ENCODE measurements at places on chromosomes 11 and 22. TPM values are rescaled to one million over a fixed set of nuclear protein-coding genes. Genes with fewer than 3 reads are reported as not detected.

DNA sequence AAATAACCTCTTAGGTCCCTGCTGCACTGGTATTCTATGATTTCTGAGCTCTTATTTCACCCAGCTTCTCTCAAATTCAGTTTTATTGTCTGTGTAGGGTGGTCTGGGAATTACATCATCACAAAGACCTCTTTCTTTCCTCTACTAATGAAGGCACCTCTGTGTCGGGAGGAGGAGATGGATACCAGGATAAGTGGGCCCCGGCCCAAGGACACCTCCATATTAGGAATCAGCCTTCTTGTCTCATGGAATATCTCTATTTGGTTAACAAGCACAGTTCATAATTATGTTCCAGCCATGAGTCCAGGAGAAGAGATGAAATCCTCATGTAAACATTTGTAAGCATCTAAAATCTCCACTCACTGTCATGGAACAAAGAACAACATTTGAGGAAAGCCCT is 9.4 kb downstream of the PARVA start:
- H3K27ac ChIP-seq = no peak overlapping the region
- H3K27me3 ChIP-seq = no peaks in the 10 kb centered on the region
- no peaks in the 10 kb centered on the region for H3K4me1 ChIP-seq
- no peaks in the 10 kb centered on the region for H3K36me3 ChIP-seq

DNA sequence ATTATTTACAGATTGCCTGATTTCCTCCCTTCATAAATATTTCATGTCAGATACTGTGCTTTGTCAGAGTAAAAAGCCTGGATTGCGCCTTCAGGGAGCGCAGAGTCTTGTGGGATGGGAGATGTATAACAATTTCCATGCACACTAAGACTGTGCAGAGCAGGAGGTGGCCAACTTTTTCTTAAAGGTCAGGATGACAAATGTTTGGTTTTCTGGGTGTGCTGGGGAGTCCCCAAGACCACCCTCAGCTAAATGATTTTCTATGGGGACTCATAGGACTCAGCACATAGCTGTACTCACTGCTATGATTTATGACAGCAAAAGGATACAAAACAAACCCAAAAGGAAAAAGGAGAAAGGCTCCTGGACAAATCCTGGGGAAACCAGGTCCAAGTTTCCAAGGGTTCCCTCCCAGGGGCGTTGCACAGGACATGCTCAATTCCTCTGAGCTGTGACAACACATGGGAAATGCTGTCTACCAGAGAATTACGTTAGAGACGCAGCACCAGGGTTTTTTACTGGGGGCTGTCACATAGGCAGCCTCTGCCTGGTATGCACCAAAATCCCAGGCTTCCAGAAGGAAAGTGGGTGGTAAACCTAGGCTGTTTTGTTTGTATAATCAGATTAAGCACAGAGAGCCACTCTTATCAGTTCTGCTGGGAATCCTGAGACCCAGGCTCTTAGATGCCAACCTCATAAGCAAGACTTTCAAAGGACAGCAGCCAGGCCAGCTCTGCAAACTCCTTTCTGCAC is 59.1 kb downstream of the CSNK2A3 start:
- H3K27me3 ChIP-seq = no peaks in the 10 kb centered on the region
- no peak for DNase-seq
- no peak overlapping the region for H3K4me3 ChIP-seq
- H3K27ac ChIP-seq = no peak overlapping the region

DNA sequence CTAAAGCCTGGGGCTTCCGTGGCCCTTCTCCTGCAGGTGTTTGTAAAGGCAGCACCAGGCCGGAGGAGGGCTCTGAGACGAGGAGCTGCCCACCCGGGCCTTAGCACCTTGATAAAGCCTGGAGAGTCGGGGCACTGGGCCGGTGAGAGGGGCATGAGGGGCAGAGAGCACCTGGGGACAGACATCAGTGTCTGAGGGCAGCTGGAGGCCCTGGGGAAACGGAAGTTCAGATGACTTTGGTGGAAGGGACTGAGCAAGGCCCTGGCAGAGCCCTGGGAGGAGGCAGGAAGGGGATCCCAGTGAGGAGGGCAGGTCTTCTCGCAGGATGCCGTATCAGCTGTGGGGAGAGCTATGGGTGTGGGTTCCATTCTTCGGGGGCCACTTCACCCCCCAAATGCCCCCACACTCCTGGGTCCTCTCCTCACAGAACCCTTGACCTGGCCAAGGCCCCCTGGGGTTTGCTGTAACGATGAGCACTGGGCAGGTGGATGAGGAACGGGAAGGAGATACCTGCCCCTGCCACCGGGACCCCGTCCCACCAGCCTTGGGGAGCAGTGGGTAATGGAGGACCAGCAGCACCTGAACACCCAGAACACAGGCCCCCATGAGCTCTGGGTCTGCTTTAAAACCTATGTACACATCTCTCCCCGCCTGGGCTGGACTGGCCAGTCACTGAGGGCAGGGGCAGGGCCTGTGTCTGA is 7.4 kb downstream of the C1QTNF6 start:
- H3K36me3 ChIP-seq = no peaks in the 10 kb centered on the region
- no peak overlapping the region for H3K4me3 ChIP-seq
- H3K27me3 ChIP-seq = no peaks in the 10 kb centered on the region
- no peak overlapping the region for H3K27ac ChIP-seq
- H3K4me1 ChIP-seq = peaks cover 30% of the 10 kb centered on the region

SCGB2A2 gene
- not detected for total RNA-seq

HBG2 gene
- total RNA-seq = not detected

Measured in endothelial cell of umbilical vein (primary cell).